Frontal cortex (tissue), 4 donors: ENCODE measurements at places on chromosomes 12 and 14.

- no peak for DNase-seq
These were observed 66.9 kb upstream of the ACTN1 start for GRCh38 chr14:69045857-69046475.

DNA sequence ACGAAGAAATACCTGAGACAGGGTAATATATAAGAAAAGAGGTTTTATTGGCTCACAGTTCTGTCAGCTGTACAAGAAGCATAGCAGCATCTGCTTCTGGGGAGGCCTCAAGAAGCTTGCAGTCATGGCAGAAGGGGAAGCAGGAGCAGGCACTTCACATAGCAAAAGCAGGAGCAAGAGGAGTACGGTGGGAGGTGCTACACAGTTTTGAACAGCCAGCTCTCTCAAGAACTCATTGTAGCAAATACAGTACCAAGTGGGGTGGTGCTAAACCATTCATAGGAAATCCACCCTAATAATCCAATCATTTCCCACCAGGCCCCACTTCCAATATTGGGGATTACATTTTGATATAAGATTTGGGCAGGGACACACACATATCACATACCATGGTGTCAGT, 8.0 kb downstream of the TMTC3 start:
- no peak for DNase-seq

DNA sequence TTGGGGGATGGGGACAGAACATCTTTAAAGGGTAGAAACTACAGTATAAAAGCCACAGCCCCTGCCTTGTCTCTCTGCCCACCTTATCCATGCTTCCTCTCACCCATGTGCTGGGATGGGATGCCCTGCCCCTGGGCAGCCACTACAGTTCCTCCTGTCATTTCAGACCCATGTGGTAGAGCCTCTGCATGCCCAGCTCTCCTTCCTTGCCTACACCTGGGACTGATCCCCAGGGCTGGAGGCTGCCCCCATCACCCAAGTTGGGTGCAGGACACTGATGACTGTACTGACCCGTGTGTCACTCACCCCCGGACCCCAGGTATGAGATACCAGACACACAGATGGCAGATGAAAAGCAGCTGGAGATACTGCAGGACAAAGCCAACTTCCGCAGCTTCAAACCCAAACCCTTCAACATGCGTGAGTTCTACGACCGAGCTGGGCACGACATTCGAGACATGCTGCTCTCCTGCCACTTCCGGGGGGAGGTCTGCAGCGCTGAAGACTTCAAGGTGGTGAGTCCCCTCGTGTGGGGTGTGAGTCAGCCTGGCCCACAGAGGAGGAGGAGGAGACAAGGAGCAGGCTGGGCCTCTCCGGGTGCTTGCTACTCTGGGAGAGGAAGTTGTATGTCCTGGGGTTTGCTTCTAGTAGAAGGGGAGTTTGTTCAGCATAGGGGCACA, 2.2 kb downstream of the ASIC1 start:
- no peak for DNase-seq

DNA sequence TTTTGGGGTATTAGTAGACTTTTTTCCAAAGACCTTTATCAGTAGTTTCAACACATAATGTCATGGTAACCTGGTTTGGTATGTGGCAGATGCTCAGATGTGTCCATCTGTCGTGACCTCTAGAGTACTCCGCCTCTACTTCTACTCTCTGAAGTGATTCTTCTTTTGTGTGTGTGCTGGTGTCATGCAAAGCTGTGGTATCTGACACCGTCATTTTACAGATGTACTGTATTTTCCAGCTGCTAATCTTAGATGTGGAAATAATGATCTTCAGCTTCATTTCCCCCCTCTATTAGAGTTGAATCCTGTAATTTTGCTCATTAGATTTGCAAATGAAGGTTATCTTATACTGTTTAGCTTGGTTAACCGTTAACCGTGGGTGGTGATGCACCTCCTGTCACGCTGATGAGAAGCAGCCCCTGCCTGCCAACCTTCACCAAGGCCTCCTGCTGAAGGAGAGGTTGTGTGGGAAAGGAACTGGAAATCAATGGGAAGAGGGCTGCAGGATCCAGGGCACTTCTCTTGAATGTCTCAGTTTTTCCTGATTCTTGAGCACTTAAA, 222.4 kb upstream of the AMIGO2 start:
- DNase-seq: no peak

DNA sequence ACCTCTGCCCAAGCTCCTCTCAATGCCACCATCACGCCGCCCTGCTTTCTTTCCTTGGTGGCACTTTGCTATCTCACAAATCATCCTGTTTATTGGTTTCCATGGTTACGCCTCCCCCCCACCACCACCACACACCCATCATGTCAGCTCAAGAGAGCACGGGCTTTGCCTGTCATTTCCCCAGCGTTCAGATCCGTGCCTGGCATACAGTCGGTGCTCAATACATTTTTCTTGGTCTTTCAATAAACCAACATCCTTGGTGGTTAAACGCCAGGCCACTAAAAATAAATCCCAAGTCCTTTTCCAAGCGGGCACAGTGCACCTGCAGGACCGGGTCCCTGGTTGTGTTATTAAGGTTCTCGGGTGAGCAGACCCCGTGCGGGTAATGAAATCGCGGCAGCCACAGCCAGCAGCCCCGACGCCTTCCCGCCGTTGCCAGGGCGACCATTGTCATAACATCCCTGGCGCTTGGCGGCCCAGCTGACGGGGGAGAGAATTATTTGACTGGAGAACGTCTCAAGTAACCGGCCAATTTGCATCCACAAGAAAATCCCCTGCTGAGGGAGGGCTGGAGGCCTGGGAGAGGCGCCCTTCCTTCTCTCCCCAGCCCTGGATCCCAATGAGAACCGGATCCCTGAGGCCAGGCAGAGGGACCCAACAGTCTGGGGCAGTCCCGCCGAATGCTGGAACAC, 92.9 kb downstream of the KSR2 start:
- DNase-seq: no peak

GRCh38 chr12:10067264-10067663, 31.5 kb downstream of the CLEC1A start:
- DNase-seq: no peak

DNA sequence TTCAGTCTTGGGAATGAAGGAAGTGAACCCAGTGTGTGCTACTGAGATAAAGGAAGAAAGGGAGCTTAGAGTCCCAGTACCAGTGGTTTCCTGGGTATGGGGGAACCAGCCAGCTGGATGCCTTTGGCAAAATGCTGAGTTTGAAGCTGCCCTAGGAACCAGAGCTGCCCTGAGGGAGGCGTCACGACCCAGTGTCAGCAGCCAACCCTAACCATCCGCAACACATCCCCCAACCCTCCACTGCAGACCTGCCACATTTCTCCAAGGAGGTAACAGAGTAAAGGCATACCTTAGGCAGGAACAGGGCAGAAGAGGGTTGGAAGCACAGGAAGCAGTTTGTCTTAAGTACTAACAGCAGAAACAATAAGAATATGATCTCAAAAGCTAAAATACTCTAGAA, 28.6 kb downstream of the PRDM4 start:
- no peak for DNase-seq
